ENCODE measurements at places on chromosomes 2 and 18. TPM values are rescaled to one million over a fixed set of nuclear protein-coding genes. Genes with fewer than 3 reads are reported as not detected.

The SKOR2 gene
- total RNA-seq = not detected

- DNase-seq = no peak
Observed at GRCh38 chr2:55156984-55157383, 75.1 kb downstream of the CLHC1 start.

The PRADC1 gene
- total RNA-seq = 42.0 TPM

DNA sequence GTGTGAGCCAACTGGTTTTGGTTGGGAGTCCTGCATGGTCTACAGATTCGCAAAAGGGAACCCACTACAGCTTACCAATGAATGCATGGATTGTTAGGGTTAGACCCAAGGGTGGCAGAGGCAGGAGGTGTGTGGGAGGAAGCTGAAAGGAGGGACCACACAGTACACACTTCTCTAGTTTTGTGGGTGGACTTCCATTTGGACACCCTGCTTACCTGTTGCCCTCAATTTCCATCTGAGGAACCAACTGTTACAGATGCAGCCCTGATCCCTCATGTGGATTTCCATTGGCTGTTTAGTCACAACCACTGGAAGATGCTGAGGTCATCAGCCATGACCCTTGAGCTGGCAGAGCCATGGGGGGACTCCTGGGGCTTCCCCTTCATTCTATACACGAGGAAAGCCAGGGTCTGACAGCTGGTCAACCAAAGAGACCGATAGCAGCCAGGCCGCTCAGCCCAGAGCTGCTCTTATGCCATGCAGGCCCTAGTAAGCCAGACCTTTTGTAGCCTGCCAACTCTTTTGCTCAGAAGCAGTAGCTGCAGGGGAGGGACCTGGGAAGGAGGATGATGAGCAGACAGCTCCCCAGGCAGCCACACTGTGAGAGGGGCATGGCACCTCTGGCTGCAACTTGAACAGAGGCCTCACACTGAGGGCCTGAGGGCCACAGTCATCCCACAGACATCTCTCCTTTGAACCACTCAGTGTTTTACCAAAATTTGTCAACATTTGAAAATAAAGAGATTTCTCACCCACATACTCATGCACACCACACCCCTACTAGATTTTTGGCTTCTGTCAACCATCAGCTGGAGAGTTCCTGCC is 162.1 kb downstream of the SETBP1 start:
- no peak for DNase-seq

- no peak for DNase-seq
Observed at GRCh38 chr2:23553561-23553960, 168.6 kb downstream of the KLHL29 start.

DNA sequence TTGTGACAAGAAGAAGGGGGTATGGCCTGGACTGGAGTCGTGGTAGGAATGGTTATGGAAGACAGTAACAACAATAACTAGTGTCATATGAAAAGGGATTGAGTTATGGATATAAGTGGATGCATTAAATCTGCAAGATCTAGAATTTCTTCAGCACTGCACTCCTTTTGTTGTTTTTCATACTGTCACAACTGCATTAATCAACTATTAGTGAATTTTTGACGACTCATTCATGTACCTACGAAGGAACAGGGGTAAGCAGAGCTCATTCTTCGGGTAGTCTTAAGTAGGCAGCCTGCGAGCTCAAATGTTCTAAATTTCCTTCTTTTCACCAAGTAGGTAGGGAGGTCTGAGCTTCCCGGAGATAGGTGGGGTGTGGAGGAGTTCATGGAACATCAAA is 109.7 kb upstream of the UPP2 start:
- no peak for DNase-seq

GRCh38 chr2:161370981-161371380 is 45.1 kb upstream of the TBR1 start:
- no peak for DNase-seq

The BAZ2B gene
- total RNA-seq = 27.4 TPM

GRCh38 chr18:23857756-23858155 is 156.8 kb upstream of the TTC39C start:
- peak; percentile 40 for DNase-seq

The NPPC gene
- 8.5 TPM for total RNA-seq

The VWC2L gene
- not detected for total RNA-seq

The DNER gene
- 0.15 TPM for total RNA-seq

DNA sequence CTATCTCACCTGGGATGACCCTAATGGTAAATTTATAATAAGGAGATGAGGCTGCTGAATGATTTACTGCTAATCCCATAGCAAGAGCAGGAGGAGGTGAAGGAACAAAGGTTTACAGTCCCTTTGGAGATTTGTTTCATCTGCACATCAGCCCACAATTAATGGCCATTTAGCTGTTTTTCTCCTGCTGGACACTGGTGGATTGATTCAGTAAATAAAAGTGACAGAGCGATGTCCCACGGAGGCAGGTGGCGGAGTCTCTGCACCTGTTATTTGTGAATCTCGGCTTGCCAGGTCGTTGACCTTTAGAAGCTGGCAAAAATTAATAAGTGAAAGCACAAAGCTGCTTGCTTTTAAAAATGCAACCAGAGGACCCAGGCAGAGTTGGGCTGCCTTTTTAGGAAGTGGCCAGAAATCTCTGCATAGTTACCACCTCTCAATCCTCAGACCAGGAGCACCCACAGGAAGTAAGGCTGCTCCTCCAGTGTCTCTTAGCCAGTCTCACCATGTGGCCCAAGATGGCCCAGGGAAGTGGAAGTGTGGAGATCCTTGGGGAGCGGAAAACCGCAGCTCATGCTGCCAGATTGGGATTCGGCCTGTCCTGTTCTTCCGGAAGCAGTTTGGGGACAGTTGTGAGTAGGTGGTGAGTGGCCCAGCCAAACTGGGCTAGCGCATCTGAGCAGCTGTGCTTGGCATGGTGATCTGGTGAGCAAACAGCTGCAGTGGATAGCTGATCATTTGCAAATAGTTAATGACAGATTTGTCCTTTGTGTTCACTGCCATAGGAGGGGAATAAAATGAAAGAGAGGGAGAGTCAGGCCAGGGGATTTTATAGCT is 1005.7 kb upstream of the PIK3C3 start:
- peak; percentile 78 for DNase-seq

The PROC gene
- total RNA-seq = not detected

The GCG gene
- not detected for total RNA-seq

GRCh38 chr2:16641509-16641908 is 24.1 kb downstream of the CYRIA start:
- DNase-seq = no peak

The DIPK1C gene
- total RNA-seq = not detected

The CLHC1 gene
- total RNA-seq = 11.3 TPM

DNA sequence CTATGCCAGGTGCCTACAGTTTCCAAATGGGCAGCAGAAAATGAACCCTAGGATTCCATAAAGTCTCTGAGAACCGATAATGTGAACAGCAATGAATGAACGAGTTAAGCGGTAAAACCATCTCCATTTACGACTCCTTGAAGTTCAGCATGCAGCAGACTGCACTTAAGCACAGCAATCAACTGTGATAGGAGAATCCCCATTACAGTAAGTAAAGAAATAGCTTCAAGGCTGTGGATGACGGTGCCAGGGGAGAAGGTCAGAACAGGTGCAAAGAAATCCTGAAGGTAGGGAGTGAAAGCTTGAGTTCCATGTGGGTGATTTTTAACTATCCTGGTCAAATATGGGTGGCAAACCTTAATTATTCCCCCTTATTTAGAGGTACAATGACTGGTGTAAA is 444.4 kb downstream of the NCKAP5 start:
- no peak for DNase-seq

The CD8B2 gene
- not detected for total RNA-seq

GRCh38 chr2:43317194-43317593 is 90.8 kb upstream of the ZFP36L2 start:
- no peak for DNase-seq

GRCh38 chr2:72082021-72082601 is 65.6 kb downstream of the CYP26B1 start:
- DNase-seq = no peak

DNA sequence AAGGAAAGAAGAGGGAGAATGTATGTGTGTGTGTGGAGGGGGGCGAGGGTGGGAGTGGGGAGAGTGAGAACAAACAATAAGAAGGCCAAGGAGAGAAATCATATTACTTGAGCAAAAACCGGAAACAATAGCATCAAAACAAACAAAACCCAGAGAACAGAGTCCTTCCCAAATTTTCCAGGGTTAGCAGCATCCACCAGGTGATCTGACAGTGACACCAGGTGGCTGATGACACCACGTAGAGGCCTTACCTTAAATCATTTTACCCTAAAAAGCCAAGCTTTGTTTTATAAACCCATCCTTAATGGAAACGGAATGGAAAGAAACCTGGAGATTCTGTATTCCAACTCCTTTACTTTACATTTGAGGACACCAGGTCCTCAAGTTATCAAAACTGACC is 42.9 kb downstream of the CDCA7 start:
- DNase-seq = no peak

DNA sequence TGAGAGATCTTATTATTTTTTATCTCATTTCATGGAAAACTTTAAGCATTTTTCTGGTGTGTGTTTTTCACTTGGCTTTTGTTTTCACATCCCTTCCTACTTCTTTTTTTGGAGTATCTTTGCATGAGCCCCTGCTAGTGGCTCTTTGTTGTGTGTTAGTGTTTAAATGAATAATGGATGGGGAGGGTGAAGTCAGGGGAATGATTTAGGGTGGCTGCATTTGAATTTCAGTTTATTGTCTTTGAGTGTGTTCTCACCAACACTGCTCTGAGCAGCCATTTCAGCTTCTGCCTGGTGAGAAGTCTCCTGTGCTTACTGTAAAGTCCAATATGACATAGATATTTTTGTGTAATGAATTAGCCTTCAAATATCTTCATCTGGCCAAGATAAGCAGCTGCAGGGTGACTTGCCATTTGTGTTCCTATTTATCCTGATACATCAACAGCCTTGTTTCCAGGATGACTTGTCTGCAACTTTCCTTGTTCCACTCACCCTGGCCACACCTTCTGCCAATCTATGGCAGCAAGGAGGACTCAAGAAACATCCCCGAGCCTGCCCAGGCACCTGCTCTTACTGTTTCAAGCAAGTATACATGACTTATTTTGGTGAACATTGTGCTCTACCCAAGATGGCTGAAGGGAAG is 182.6 kb downstream of the PDE11A start:
- DNase-seq = no peak

DNA sequence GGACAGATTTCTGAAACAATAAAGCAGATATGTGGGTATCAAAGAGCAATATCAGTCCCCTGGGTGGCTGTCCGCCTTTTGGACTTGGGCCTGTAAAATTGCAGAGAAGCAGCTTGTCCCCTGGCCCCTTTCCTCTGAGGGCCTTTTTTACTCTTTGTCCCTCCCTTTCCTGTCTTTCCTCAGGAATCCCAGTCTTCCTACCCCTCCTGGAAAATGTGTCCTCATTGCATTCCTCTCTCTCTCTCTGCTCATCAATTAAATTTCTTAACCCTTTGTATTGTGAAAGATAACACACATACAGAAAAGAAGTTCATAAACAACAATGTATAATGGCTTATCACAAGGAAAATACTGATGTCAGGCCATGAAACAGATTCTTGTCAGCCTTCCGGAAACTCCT is 3.0 kb upstream of the GRB14 start:
- no peak for DNase-seq

DNA sequence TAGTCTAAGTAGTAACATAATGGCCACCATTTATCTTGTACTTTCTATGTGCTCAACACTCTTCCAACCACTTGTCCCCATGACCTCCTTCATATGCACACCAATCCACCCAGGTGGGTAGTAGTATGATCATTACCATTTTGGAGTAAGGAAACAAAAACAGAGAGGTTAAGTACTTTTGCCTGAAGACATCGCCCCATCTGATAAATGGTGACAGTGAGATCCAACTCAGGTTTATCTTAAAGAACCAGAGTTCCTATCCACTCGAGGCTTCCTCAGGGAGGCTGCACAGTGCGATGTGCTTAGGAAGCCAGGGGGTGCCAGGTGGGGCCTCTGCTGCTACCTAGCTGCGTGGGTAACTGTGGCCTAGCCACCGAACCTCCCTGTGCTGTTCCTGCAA is 14.1 kb downstream of the NFE2L2 start:
- DNase-seq = no peak

GRCh38 chr2:45932278-45932975 is 281.0 kb downstream of the PRKCE start:
- DNase-seq = peak; percentile 61

DNA sequence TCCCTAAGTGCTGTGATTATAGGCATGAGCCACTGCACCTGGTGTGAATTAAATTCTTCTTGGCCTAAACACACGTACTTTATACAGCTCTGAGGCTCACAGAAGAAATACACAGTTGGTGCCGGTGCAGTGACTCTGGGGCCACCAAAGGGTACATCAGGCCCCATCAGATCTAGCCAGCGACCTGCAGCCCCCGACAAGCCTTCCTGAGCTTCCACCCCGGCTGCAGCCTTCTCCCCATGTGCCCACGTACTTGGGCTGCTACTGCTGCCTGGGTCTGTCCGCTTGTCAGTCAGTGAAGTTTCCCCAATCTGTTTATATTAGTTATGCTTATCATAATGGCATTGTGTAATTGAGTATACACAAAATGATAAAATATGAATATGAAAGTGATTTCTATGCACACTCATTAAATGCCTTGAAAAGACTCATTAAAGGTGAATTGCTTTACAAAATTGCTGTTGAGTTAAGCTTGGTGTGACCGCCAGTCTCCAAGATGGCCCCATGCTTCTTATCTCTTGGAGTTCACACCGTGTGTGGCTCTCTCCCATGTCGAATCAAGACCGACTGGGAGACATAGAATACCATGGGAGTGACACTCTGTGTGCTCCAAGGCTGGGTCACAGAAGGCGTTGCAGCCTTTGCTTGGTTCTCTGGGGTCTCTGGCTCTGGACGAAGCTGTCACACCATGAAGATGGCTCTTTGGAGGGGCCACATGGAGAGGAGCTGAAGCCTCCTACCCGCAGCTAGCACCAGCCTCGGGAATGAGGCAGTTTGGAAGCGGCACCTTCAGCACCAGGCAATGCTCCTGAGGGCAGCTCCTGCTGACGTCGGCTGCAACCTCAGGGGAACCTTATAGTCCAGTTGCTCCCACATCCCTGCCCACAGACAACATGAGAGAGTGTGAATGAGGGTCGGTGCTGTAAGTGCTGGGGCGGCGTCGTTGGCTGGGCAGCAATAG is 29.2 kb upstream of the HPCAL1 start:
- DNase-seq = no peak

- no peak for DNase-seq
Observed at GRCh38 chr18:22293417-22293816, 124.0 kb downstream of the GATA6 start.

The IL36G gene
- not detected for total RNA-seq

- DNase-seq = no peak
Observed at GRCh38 chr2:33275689-33276444, 200.6 kb upstream of the RASGRP3 start.

The AQP12A gene
- not detected for total RNA-seq

The TUBB8B gene
- not detected for total RNA-seq

Data from SJCRH30 (cell line).